Activated naive CD4-positive, alpha-beta T cell treated with Interleukin-2 at 50 U/mL for 16 hours (primary cell): ENCODE measurements at places on chromosomes 13 and 19.
A peak's percentile ranks its signal among the peaks of the same experiment; 100 is the strongest.

DNA sequence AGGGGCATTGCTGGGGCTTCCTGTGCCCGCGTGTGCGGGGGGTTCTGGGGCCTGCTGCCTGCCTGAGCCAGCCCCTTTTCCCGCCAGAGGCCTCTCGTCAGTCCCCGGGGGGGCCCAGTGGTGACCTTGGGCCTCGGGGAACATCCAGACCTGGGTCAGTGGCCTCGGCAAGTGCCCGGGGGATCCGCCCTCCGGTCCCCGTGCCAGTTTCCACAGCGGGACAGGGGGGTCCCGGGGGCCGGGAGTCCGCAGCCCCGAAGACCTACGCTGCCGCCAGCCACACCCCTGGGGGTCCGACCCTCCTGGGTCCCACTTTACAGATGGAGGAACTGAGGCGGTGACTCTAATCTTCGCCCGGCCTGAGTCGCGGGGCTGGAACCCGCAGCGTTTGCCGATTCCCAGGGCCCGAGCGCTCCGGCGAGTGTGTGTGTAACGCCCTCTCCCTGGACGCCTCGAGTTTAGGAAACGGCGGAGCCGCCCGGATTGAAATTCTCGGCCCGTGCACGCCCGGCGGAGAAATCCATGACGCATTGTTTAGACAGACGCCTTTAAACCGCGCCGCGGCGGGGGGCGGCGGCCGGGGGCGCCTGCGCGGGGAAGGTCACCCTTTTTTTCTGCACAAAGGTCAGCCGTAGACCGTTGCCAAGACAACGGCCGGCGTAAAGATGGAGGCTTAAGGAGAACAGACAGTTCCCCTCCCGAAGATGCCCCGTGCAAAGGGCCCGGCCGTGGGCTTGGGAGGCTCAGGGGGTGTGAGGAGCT is 39.3 kb downstream of the EFNA2 start:
- peak; percentile 13 for DNase-seq

GRCh38 chr13:58883405-58883804 is 1251.9 kb downstream of the PCDH17 start:
- no peak for DNase-seq

- DNase-seq: no peak
These were observed 446.0 kb downstream of the EFNB2 start for GRCh38 chr13:106089261-106089980.

DNA sequence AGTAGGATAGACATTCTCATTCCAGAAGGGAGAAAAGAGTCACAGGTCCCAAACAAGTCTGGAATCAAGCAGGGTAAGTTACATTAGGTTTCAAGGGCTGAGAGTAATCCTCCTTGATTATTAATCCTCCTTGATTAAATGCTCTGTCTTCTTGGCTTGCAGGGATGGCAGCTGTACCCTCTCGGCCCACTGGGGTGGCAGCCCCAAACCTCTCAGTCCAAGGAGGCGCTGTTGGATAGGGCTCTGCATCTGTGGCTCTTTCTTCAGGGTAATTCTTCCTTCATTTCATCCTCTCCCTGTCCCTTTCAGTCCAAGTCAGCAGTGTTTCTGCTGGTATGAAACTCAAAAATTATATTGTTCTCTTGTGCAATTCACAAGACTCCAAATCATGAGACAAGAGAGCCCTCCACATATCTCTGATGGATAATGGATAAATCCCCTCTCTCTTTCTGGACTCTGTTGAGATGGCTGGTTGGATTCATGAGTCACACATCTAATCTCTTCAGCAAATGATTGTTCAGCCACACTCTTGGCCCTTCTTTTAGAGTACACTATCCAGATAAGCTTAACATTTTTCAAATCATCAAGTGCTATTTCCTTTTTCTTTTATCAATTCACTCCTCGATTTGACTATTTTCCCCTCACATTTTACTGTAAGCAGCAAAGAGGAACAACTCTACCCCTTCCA is 323.7 kb upstream of the HTR2A start:
- no peak for DNase-seq

- no peak for DNase-seq
These were observed 7.6 kb upstream of the IPO5 start for GRCh38 chr13:97945792-97946419.

DNA sequence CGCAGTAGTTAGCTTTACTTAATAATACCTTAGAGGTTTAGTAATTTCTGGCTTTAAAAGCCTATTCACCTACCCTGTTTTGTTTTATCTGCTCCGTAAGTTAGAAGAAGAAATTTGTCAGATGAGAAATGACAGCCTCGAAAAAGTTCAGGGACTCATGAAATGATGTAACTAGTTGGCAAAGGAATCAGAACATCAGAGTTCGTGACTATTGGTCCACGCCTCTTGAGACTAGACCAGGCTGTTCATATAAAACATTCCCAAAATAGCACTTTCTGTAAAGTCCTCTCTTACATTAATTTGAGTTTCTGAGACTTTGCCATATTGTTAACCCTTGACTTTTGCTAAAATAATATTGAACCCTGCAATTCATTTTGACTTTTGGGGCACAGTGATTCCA is 92.0 kb downstream of the HS6ST3 start:
- no peak for DNase-seq

GRCh38 chr13:110397436-110398115 is 90.5 kb downstream of the COL4A2 start:
- no peak for DNase-seq
